Activated CD4-positive, alpha-beta T cell treated with anti-CD3 and anti-CD28 coated beads, Interleukin-10, Interleukin-2, amounts not matched to agents 100 ng/mL and 50 ng/mL, durations not matched to agents 16 hours and 8 hours (primary cell): ENCODE measurements at places on chromosomes 7 and 10.
A peak's percentile ranks its signal among the peaks of the same experiment; 100 is the strongest.

- no peak for DNase-seq
Measured at GRCh38 chr10:20100171-20100570, 283.9 kb downstream of the PLXDC2 start.

DNA sequence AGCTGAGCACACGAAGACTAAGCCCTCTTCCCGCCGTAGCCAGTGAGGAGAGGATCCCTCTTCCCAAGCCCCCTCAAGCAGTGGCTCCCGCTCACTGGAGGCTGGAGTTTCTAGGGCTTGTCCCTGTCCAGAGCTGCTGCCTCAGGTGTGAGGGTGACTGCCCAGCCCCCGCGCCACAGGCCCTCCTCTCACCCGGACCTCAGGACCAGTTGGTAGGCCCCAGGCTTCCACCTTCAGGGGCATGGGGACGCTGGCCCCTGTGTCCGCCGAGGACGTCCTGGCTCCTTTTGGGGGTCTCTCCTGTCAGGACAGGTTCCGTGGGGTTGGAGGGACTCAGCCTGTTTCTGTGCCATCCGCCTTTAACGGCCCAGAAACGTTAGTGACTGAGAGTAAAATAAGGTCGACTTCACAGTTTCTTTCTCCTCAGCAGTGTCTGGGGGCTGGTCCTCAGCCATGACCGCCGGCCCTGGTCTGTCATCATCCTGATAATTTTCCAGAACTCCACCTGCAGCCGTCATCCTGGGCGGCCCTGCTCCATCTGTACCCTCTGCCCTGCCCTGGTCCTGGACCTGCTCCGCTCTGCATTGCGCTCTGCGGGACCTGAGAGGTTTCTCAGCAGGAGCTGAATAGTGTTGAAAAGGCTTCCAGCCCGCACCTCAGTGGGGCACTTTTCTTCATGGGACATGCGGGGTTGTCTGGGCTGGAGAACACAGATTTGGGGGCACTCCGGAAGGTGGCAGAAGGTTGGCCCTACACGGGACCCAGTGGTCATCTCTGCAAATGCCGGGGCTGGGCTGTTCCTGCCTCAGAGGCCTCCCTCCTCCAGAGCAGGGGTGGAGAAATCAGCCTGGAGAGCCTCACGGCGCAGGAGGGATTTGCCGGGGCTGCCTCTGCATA lies 36.0 kb upstream of the FAM20C start:
- no peak for DNase-seq

DNA sequence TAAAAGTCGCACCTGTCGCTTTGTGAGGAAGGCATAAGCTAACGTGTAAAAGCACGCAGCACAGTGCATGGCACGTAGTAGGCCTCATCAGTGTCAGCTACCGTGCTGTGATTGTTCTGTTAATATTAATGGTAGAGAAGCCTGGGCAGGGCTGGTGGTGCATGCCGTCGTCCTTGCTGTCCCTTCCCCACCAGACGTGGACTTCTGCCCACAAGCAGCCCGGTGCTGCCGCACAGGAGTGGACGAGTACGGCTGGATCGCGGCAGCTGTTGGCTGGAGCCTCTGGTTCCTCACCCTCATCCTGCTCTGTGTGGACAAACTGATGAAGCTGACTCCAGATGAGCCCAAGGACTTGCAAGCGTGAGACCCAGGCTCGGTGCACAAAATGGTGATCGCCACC lies 4.7 kb upstream of the ATP6V0A4 start:
- DNase-seq: no peak

GRCh38 chr10:88707429-88708155 lies 1.5 kb downstream of the LIPK start:
- peak; percentile 15 for DNase-seq

GRCh38 chr10:118672766-118673715 lies 77.6 kb upstream of the PRLHR start:
- no peak for DNase-seq

DNA sequence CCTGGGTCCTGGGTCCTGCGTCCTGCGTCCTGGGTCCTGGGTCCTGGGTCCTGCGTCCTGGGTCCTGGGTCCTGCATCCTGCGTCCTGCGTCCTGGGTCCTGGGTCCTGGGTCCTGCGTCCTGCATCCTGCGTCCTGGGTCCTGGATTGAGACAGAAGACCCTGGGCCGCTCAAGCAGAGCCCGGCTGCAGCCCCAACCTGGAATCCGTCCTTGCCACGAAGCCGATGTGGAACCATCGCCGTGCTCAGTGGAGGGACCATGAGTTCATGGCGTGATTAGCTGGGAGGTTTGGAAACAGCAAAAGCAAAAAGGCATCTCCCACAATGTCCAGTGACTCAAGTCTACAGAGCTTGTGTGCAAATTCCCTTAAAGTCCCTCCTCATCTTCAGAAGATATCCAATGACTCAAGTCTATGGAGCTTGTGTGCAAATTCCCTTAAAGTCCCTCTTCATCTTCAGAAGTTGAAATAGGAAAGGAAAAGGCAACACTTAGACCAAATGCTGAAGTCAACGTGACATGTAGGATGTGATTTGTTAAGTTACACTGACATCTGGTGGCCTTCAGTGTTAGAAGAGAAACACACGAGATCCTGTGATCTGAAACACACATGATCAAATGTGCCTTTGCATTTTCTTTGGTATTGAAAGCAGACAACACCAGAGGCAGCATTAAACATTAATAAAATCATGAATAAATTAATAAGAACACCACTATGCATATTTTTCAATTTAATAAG lies 179.9 kb downstream of the PTPRN2 start:
- DNase-seq: peak; percentile 22

GRCh38 chr10:121999301-121999700 lies 10.3 kb downstream of the TACC2 start:
- no peak for DNase-seq

DNA sequence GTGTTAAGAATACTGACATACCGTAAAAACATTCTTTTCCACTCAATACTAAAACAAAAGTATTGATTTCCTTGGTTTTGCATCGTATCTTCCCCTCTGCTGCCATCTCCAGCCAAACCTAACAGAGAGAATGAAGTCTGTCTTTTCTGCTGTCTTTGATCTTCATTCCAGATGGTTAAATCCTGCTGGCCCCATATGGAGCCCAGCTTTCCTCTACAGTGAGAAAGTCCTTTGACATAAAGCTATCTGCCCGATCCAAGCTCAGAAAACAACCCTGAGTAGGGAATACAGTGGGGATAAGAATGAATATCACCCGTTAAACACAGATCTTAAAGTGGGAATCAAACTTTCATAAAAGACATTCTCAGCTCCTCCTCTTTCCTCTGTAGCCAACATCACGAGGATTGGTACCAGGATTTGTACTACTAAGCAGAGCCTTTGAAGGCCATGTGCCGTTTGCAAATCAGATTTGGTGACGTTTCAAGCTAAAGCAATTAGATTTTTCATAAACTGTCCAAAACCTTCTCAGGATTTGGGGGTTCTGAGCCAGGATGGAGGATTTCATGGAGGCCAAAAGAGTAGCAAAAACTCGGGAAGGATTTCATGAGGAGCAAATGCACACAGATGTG lies 30.8 kb upstream of the GPAM start:
- no peak for DNase-seq

GRCh38 chr10:49163741-49164140 lies 24.4 kb downstream of the TMEM273 start:
- DNase-seq: no peak

DNA sequence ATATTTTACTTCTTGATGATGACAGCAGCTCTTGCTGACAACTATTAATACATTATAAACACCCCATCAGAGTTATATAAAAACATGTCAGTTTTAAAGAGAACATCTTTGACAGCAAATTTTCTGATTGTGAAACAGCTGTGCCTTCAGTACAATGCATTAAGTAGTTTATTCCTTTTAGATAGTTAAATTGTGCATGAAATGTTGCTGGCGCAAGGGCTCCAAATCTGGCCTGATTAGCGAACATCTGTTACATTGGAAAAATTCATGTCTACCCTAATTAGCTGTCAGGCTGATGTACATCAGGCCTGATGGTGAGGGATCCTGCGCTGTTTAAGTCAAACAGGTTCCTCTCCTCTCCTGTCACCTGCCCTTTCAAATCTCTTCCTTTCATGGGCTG lies 171.9 kb upstream of the SP8 start:
- DNase-seq: no peak

- no peak for DNase-seq
Measured at GRCh38 chr7:35420656-35421055, 166.8 kb upstream of the TBX20 start.

GRCh38 chr7:2518737-2519118 lies 846 bp upstream of the LFNG start:
- DNase-seq: no peak

GRCh38 chr10:89269433-89270152 lies 18.0 kb upstream of the LIPA start:
- DNase-seq: no peak

DNA sequence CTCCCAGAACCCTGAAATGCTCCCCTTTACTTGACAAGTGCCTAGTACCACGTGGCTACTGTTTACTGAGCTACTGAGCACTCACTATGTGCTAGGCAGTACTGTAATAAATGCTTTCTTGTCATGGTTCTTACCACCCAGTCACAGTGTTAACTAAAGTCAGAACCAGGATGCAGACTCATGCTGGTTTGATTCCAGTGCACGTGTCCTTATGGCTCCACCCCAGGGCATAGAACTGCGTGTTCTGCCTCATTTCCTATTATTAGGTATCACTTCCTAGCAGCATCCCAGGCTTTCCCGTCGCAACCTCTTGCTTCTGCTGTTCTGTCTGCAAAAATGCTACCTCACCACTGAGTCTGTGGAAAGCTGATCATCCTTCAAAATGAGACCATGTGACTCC lies 71.7 kb upstream of the DOCK1 start:
- DNase-seq: no peak

DNA sequence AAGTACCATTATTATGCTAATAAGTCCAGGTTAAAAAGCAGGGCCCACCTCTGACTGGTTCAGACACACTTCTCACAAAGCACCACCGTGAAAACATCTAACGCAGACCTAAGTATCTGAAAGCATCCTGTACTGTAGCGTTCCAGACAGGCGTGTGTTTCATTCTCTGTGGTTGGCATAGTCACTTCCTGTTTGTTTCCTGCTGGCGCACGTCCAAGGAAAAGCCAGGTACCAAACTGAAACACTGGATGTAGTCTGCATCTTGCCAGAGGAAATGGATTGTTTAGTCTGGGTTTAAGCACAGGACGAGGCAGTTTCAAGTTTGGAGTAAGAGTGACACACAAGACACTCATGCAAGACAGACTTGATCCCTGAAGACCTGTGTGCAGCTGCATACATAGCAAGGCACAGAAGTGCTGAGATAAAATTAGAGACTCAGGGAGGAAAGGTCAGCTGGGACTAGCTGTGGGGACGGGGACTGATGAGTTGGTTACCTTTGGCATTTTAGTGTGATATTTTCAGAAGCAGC lies 23.3 kb downstream of the BPGM start:
- peak; percentile 76 for DNase-seq

- DNase-seq: no peak
Measured at GRCh38 chr10:2509081-2509531, 558.2 kb upstream of the PFKP start.

DNA sequence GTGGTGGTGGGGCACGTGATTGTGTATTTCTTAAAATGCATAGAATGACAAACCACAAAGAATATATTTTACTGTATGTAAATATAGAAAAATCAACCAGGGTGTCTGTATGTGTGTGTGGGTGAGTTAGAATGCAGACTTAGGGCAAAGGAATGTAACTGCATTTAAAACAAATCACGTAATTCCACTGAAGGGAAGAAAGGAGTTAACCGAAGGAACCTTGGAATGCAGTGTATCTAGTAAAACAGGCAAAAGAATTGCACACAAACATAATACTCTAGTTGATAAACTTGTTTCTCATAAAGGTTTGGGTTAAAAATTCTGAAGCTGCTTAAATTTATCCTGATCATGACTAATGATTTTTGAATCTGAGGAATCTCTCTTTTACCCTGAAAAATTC lies 134.9 kb downstream of the ADRA2A start:
- DNase-seq: no peak

DNA sequence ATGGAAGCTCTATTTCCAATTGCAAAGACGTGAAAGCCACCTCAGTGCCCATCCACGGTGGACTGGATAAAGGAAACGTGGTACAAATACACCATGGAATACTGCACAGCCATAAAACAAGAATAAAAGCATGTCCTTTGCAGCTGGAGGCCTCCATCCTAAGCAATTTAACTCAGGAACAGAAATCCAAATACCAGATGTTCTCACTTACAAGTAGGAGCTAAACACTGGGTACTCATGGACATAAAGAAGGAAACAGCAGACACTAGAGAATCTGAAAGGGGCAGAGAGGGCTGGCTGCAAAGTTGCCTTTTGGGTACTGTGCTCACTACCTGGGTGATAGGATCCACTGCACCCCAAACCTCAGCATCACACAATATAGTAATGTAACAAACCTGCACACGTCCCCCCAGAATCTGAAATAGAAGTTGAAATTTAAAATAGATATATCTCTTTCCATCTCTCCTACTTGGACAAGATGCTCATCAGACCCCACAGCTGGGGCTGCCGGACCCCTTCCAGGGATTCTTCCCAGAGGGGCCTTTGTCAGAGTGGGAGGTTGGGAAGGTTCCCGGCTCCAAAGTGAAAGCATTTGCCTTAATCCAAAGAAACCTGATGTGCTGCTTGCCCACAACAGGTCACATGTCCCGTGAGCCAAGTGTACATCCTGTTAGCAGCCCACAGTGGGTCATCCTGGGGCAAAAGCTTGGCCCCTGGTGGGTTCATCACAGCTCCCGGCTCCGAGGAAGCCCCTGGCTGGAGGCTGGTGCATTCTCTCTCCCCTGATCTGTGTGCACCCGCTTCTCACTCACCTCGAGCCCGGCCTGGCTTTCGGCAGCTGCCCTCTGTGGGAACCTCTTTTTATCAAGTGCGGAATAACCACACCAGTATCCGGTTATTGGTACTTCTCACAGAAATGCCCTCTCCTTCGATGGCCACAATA lies 172.3 kb upstream of the PPP2R2D start:
- no peak for DNase-seq

DNA sequence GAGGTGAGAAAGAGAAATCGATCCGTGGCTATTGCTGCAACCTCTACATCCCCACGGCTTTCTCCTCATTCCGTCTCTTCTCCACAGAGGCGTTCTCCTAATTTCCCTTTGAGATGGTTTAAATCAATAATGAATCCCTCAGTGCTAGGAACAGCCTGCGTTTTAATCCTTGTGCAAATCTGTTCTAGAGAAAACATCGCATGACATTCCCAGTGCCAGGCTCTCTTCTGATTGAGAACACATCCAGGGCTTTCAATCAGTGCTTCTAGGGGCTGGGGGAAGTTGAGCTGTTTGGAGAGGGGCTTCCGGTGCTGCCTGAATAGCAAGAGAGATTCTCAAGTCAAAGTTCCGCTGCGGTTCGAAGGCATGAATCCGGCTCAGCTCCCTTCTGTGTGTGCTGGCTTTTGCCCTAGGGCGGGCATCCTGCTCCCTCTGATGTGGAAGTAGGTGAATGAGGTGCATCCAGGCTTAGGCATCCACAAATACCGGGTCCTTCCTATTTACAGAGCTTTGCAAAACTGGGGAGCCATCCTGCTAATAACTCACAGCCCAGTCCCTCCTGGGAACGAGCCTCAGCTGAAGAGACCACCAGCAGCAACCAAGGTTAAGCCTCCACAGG lies 62.8 kb downstream of the CHST15 start:
- no peak for DNase-seq

DNA sequence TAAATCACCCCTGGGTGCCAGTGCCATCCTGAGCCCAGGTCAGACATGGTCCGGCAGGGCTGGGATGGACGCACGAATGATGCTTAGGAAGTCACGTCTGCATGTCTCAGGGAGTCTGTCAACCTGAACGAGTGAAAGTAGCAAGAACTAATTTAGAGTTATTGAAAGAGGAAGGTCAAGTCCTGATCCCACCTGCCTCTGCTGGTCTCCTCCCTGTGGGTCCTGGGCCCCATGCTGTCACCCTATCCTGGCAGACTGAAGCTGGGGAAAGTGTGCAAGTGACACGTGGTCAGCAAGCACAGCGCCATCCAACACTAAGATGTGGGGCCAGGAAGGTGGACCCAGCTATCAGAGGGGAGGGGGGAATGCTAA lies 26.1 kb upstream of the GRID1 start:
- no peak for DNase-seq
